Activated T-cell treated with anti-CD3 and anti-CD28 coated beads for 4 hours (primary cell): ENCODE measurements at places on chromosomes 7 and 10.
A peak's percentile ranks its signal among the peaks of the same experiment; 100 is the strongest.

DNA sequence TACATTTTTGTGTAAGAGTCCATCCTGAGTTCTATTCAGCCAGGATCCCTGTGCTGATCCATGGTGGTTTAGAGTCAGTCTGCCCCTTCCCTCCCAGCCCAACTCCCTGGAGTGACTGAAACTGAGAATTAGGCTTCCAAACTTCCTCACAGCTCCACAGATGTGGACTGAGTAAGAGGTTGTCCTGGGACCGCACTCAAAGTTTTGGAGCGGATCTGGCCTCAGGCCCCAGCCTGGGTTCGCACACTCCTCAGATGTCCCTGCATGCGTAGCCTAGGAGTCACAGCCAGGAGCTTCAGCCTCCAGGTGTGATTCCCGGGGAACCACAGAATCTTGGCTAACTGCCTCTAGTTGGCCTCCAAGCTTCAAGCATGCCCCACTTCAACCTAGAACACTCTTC is 218.1 kb downstream of the C7orf25 start:
- DNase-seq, result no peak

DNA sequence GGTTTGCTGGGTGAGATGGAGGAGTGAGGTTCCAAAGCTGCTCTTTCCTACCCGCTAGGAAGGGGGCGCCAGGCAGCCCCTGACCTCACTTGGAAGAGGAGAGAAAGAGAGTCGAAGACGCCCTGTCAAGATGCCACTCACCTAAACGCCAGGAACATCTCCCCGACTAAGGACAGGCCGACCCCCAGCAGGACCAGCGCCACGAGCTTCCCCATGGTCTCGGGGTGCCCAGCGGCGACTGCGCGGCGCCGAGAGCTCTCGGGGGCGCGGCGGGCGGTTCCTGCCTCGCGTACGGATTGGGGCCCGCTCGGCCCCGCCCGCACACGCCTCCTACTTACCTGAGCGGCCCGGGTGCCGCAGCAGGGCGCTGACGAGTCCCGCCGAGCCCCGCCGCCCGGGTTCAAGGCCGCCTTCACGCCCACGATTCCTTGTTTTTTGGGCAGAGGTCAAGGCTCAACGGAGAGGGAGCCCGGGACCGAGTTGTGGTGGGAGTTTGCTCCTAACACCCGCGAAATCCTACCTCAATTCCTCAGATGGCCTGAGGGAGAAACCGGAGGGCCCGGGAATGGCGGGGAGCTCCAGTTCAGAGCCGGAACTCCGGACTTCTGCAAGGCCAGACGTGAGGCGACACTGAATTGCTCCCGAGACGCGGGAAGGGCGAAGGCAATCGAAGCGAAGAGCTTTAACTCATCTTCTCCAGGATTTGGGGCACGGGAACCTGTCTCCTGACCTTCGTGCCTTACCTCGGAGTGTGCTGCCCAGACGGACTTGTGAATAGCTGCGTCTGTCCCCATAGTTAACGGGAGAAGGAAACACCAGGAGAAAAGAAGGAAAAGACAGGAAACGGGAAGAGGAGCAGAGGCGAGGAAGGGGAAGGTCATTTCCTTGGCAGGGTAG is at the start of gene PON3:
TSS of gene PON3 (minus strand) at position 240 of the 897 bp plus-strand sequence. CDS start at position 215, 25 bp downstream.
- no peak for DNase-seq

DNA sequence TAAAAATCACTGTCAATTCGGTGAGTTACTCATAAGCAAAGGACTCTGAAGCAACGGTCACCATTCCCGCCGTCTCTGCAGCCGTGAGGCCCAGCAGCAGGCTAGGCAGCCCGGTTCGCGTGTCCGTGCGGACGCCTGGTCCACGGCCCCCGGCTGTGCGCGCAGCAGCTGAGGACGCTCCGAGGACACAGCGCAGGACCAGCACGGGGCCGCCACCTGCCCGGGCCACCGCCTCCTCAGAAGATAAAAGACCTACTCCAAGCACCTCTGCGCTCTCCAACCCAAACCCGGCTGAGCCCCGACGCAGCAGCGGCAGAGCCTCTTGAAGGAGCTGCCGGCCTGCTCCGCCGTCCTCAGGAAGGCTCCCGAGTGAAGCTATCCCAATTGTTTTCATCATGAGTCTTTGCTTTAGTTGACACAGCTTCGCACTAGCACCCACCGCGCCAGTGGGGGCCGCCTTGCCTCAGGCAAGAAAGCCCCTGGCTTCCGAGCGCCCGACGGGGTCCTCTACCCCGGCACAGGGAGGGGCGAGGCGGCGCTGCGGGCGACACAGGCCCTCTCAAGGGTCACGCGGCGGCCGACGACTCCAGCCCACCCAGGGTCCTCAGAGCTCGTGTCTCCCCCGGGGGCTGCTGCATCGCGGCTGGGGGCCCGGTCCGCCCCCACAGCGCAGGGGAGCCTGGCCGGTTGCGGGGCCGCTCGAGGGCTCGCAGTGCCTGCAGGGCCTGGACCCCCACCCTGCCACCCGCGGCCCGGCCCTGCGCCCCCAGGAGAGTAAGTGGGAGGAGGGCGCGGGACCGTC is 16.9 kb upstream of the GPR146 start:
- DNase-seq, result no peak

GRCh38 chr7:131959106-131959812 is 402.8 kb upstream of the PODXL start:
- DNase-seq, result no peak

GRCh38 chr7:28181416-28181815 is 821 bp upstream of the JAZF1 start:
- no peak for DNase-seq

- no peak for DNase-seq
These were observed 44.0 kb upstream of the ZNF365 start for GRCh38 chr10:62330213-62330612.

DNA sequence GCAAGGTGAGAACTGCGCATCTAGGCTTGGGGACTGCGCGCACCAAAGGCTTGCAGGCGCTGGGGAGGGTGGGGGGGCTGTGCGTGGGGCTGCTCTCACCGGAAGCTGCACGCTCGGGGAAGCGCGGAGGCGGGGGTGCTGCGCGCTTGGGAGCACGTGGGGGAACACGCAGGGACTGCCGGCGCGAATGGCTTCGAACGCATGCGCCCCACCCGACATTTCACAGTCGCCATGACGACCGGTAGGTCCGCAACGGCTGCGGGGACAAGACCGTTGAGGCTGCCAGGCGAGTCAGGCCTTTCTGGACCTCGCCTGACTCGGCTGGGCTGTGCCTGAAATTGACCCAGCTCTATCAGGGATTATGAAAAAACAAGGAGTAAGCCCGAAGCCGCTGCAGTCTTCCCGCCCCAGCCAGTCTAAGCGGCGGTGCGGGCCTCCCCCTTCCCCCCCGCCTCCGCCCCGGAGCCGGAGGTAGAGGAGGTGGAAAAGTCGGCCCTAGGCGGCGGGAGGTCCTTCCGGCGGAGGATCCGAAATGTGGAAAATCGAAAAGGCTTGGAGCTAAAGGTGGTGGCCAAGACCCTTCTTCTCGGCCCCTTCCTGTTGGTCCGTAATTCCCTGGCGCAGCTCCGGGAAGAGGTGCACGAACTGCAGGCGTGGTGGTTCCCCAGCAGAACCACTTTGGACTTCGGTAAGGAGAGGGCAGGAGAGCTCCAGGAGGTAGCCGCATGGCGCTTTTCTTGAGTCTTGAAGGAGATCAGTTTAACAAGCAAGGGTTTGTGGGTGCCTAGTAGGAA is 34.9 kb upstream of the STEAP1 start:
- DNase-seq, result peak; percentile 17

DNA sequence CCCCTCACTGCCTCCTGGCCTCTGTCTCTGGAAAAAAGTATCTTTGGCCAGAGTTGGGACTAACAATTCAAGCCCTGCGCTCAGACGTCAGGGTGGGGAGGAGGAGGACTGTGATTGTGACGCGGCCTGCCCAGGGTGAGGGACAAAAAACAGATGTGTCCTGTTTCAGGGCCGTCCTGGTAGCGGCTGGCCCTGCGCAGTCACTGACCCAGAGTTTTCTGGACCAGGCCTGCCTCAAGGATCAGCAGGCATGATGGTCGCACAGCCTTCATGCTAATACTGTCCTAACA is 110.1 kb downstream of the CYTH3 start:
- no peak for DNase-seq

DNA sequence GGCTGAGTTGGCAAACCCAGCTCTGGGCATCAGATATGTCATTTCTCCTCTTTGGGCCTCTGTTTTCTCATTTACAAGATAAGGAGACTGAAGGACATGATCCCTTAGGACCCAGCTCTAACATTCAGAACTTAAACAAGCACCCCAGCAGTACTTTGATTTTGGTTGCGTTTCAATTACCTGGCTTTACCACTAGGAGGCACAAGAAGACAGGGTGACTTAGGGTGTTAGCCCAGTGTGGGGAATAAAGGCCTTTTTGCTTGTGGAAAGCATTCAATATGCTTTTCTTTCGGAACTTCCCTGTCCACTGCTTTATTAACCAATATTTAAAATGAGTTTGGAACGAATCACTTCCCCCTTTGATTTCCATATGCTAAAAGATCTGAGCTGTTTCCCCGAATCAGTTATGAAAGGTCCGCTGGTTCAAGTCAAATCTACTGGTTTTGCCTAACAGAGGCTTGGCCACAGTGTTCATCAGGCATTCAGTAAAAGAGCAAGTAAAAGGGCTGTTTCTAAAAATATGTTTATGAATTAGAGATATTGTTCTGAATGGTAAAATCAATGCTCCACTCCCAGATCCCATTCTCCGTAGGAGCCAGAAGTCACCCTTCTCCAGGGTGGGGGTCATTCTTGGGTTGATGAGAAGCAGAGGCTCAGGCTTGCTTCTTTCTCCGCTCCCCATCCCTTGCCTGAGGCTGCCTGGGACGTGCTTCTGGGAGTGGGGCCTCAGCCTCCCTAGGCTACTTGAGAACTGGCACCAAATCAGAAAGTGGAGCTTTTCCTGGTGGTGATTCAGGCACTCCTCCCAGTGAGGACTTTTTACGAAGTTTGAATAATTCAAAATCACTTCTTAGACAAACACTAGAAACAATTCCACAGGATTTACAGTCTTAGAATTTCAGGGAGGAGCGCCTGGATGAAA is 105.5 kb downstream of the MYOF start:
- DNase-seq, result peak; percentile 14

- no peak for DNase-seq
These were observed 112.3 kb downstream of the BTRC start for GRCh38 chr10:101466016-101466912.

GRCh38 chr7:139396323-139396951 is 36.7 kb downstream of the LUC7L2 start:
- DNase-seq, result no peak

DNA sequence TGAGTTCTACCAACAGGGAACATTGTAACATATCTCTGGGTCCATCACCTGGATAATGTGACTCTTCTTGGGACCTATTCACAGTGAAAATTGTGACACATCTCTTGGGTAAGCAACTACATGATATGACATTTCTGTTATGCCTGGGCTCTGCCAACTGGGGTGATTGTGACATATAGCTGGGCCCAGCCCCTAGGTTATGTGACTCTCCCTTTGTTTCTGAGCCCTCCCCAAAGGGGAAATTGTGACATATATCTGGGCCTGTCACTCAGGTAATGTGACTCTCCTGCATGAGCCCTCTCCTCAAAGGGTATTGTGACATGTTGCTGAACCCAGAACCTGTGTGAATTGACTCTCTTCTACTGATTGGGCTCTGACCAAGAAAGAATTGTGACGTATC is 22.4 kb upstream of the ZNF107 start:
- DNase-seq, result no peak

- no peak for DNase-seq
These were observed 178.5 kb downstream of the AMPH start for GRCh38 chr7:38452681-38453108.

DNA sequence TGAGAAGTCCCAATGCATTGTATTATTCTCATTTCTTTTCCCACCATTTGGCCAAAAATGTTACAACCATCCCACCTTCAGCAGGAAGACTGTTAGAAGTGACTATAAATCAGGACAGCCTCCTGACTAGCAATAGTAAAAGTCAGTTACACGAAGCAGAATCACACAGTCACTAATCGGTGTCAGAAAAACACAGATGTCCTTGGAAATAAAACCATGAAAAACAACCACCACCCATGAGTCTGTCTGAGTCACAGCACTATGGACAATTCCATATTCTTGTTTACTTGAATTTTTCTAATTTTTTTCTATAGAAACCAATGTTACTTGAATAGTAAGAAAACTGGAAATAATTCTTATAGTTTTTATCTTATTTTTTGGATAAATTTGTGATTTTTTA is 81.9 kb upstream of the FRMD4A start:
- DNase-seq, result no peak

DNA sequence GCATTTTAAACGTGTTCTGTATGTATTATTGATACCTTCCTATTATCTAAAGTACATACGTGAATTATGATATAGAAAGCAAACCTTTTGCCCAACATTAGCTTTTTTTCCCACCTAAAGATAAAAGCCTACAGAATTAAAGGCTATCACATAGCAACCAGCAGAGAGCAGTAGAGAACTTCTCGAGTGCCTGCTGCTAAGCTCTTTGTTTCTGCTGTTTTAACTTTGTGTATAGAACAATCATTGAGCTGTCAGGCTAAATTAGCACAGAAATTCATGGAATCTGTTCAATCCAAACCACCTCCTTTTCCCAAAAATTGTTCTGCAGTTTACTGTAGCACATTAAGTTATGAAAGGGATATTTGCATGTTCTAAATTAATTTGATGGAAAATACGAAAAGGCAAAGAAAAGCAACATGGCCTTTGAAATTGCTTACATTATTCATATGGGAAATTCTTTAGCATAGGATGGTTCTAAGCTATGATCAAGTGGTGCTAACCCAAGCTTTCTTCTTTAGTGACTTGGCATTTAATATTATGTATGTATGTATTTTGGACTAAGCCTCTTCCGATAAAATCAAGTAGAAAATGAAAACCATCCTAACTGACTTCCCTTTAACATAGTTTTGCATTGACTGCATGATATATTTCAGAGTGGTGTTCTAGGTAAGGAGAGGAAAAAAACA is 1288.5 kb downstream of the GATA3 start:
- DNase-seq, result no peak

- no peak for DNase-seq
These were observed 48.8 kb upstream of the ZNF680 start for GRCh38 chr7:64611717-64612116.

DNA sequence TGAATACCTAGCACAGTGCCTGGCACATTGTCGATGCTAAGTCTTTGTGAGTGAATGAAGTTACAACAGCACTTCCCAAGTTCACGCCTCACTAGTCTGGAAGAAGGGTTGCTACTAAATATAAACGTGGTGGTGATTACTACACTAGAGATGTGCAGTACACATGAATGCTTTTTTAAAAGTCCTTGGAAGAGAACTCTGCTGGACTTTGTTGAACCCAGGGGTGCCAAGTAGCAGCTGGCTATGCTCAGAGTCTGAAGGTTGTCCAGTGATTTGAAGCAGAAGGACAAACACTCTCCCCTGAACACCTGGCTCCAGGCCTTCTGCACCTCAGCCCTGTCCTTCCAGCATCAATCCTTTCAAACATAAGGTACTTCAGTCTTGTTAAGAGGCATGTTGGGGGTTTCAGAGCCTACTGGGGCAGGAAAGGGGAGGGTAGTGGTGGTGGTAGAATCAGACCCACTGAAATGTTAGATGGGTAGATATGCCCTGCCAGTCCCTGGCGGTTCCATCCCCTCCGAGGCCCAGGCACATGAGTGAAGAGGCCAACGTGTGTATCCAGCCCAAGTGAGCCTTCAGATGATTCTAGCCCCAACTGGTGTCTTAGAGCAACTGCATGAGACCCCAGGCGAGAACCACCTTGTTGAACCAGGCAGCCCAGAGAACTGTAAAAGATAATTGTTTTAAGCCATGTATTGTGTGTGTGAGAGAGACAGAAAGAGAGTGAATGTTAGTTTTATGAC is 94.4 kb downstream of the TAX1BP1 start:
- DNase-seq, result no peak
